Activated T-cell treated with anti-CD3 and anti-CD28 coated beads, Interleukin-2, amount 50 U/mL, for 72 hours (primary cell): ENCODE measurements at places on chromosomes 7 and 10.

GRCh38 chr7:842431-843031, 10.3 kb downstream of the SUN1 start:
- H3K4me3 ChIP-seq = no peak overlapping the region
- no peak for DNase-seq
- peaks cover 4% of the 10 kb centered on the region for H3K36me3 ChIP-seq
- no peaks in the 10 kb centered on the region for H3K27me3 ChIP-seq
- no peak overlapping the region for H3K27ac ChIP-seq

GRCh38 chr7:30934732-30935568, 23.3 kb downstream of the AQP1 start:
- H3K27ac ChIP-seq = no peak overlapping the region
- no peaks in the 10 kb centered on the region for H3K36me3 ChIP-seq
- peaks cover 13% of the 10 kb centered on the region for H3K27me3 ChIP-seq
- DNase-seq = no peak

GRCh38 chr10:80410578-80411145, 2.3 kb downstream of the PRXL2A start:
- no peaks in the 10 kb centered on the region for H3K36me3 ChIP-seq
- peaks cover 58% of the 10 kb centered on the region for H3K4me1 ChIP-seq
- H3K27me3 ChIP-seq = peaks cover 6% of the 10 kb centered on the region
- H3K4me3 ChIP-seq = no peak overlapping the region

- H3K4me1 ChIP-seq = peaks cover 81% of the 10 kb centered on the region
- H3K27me3 ChIP-seq = no peaks in the 10 kb centered on the region
- peak overlapping the region; percentile 59 for H3K27ac ChIP-seq
- peak overlapping the region; percentile 70 for H3K4me3 ChIP-seq
- DNase-seq = no peak
Measured at GRCh38 chr10:131907679-131908078, 6.9 kb downstream of the PPP2R2D start.

GRCh38 chr10:4086131-4086898, 301.3 kb upstream of the KLF6 start:
- DNase-seq = no peak
- H3K36me3 ChIP-seq = no peaks in the 10 kb centered on the region
- no peak overlapping the region for H3K4me3 ChIP-seq
- no peak overlapping the region for H3K27ac ChIP-seq

- no peak overlapping the region for H3K27ac ChIP-seq
- H3K4me3 ChIP-seq = no peak overlapping the region
- H3K36me3 ChIP-seq = no peaks in the 10 kb centered on the region
Measured at GRCh38 chr7:42210333-42210732, 26.7 kb downstream of the GLI3 start.

DNA sequence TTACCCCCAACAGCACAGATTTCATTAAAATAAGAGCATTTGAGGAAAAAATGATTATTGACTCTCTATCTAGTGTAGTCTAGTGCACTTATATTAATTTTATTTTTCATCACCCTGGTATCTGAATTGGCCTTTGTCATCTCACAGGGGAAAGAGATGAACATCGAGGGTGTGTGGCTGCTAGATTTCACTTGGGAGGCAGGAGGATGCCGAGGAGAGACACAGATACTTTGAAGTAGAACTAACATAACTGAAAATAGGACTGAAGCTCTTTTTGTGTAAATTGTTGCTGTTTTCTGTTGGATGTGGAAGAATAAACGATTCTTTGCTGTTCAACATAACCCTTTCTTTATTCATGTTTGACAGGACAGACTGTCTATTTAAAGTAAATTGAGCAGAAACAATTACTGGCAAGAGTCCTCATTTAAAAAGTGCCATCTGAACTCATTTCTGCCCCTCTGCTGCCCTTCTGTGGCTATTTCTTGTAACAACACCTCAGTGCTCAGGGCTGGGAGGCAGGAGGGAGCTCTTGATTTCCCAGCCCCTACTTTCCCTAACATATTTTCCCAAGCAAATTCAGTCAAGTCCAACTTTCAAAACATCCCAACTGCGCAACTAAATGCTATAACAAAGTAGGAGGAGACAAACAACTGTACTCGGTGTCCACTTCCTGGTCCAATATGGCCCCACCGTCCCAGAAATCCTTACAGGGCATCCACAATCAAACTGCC, 15.6 kb downstream of the LYZL1 start:
- H3K27me3 ChIP-seq = peaks cover 22% of the 10 kb centered on the region
- no peak overlapping the region for H3K27ac ChIP-seq
- H3K4me3 ChIP-seq = no peak overlapping the region
- DNase-seq = peak; percentile 38
- H3K4me1 ChIP-seq = no peaks in the 10 kb centered on the region

GRCh38 chr10:69333205-69333604, 54.9 kb downstream of the HK1 start:
- H3K27me3 ChIP-seq = no peaks in the 10 kb centered on the region
- H3K4me1 ChIP-seq = peaks cover 75% of the 10 kb centered on the region
- H3K27ac ChIP-seq = no peak overlapping the region

GRCh38 chr7:98251231-98251600, 816 bp downstream of the TECPR1 start:
- H3K4me3 ChIP-seq = peak overlapping the region; percentile 93
- H3K4me1 ChIP-seq = peaks cover 53% of the 10 kb centered on the region
- peaks cover 4% of the 10 kb centered on the region for H3K36me3 ChIP-seq

GRCh38 chr7:37433166-37433565, 15.5 kb downstream of the ELMO1 start:
- peaks cover 12% of the 10 kb centered on the region for H3K36me3 ChIP-seq
- H3K4me3 ChIP-seq = peak overlapping the region; percentile 65
- DNase-seq = no peak
- H3K27ac ChIP-seq = no peak overlapping the region

DNA sequence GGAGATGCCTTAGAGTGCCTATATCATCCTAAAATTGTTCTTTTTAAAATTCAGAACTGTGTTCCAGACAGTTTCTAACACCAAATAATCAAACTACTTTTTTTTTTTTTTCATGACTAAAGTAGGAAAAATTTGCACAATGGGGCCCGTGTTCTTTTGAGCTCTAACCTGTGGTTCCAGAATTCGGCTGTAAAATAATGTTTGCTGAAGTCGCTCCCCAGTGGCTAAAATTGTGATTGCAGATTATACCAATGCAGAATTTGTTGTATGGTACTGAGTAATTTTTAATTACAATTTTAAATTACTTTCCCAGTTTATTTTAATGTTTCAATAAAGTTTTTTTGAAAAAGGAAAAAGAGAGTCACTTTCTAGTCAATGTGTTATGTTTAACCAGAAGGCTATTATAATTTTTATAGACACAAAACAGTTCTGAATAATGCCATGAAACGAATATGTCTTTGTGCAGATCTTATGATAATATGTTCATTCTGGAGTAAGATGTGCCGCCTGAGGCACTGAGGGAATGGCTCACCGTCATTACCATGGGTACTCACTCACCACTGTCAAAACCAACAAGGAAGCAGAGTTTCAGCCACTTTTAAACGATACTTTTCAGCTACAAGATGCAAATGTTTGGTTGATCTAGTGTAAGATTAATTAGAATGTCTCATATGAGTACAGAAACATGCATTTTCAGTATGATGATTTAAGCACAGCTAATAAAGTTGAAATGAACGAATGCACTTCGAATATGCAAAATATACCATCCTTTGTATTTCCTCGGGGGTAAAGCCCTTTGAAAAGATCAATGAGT, 173.6 kb downstream of the PRKCQ start:
- H3K27me3 ChIP-seq = peaks cover 35% of the 10 kb centered on the region
- H3K4me1 ChIP-seq = peaks cover 52% of the 10 kb centered on the region
- no peak overlapping the region for H3K27ac ChIP-seq
- no peaks in the 10 kb centered on the region for H3K36me3 ChIP-seq
- DNase-seq = no peak

DNA sequence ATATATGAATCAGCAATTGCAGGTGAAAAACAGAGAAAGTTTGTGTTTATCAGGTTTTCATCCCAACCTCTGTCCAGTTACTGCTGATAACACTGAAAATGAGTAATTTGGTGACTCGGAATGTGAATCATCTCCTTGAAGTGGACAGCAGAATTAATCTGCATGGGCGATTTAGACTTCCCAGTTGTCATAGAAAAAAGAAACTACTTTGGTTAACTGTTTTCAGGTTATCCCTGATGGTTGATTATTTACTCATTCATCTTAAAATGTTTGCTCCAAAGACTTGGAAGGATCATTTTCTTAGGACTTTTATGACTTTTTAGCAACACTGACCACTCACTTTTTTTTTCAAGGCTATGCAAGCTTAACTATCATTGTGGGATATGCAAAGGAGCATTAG, 504.1 kb upstream of the ANKRD30A start:
- no peak overlapping the region for H3K4me3 ChIP-seq
- H3K27me3 ChIP-seq = no peaks in the 10 kb centered on the region
- H3K4me1 ChIP-seq = no peaks in the 10 kb centered on the region
- H3K27ac ChIP-seq = no peak overlapping the region

DNA sequence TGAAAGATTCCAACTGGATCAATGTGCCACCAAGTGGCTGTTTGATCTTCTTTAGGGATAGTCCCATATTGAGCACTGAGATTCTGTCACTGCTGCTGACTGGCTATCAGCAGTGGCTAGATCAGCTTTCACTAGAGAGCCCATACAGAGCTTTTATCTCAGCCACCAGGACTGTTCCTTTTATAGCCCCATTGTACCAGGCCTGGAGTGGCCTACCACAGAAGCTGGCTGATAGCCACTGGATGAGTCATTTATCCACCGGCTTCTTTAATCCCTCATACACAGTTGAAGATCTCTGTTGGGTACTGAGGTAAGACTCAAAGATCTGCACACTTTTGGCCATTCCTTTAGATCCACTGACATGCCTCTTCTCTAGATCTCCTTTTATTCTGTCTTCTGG, 1101.1 kb downstream of the SORCS3 start:
- H3K4me3 ChIP-seq = no peak overlapping the region
- no peak overlapping the region for H3K27ac ChIP-seq
- no peak for DNase-seq
- H3K4me1 ChIP-seq = no peaks in the 10 kb centered on the region
- no peaks in the 10 kb centered on the region for H3K36me3 ChIP-seq

GRCh38 chr10:103592186-103593021, 98.9 kb downstream of the NEURL1 start:
- H3K4me1 ChIP-seq = no peaks in the 10 kb centered on the region
- no peaks in the 10 kb centered on the region for H3K36me3 ChIP-seq
- H3K27me3 ChIP-seq = no peaks in the 10 kb centered on the region
- H3K27ac ChIP-seq = no peak overlapping the region

DNA sequence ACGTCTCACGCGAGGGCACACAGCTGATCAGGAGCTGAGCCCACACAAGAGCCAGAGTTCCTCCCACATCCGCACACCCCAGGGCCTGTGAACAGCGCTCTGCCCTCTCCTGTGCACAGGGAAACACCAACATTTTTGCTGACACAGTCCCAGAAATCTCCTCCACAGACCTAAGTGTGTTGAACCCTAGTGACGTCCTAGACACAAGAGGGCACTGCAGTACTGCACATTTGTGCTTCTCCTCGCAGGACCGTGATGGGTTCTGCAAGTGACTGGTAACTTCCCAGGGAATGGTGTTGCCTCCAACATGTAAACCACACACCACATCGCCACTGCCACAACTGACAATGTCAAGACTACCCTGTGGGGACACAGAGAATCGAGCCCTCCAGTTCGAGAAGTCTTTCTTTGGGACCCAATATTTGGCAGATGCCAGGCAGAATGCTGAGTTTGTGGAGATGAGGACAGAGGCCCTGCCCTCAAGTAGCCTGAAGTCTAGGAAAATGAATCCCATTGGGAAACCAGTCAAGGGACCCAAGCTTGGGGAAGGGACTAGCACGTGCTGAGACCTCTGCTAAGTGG, 170.3 kb downstream of the PAXIP1 start:
- H3K36me3 ChIP-seq = no peaks in the 10 kb centered on the region
- H3K4me3 ChIP-seq = no peak overlapping the region
- no peak overlapping the region for H3K27ac ChIP-seq

GRCh38 chr10:84607523-84607922, 279.1 kb downstream of the CCSER2 start:
- no peaks in the 10 kb centered on the region for H3K4me1 ChIP-seq
- no peak overlapping the region for H3K27ac ChIP-seq
- no peak for DNase-seq
- no peaks in the 10 kb centered on the region for H3K36me3 ChIP-seq

GRCh38 chr7:41131956-41132355, 570.9 kb downstream of the INHBA start:
- no peaks in the 10 kb centered on the region for H3K4me1 ChIP-seq
- H3K36me3 ChIP-seq = no peaks in the 10 kb centered on the region
- H3K4me3 ChIP-seq = no peak overlapping the region
- H3K27me3 ChIP-seq = no peaks in the 10 kb centered on the region

DNA sequence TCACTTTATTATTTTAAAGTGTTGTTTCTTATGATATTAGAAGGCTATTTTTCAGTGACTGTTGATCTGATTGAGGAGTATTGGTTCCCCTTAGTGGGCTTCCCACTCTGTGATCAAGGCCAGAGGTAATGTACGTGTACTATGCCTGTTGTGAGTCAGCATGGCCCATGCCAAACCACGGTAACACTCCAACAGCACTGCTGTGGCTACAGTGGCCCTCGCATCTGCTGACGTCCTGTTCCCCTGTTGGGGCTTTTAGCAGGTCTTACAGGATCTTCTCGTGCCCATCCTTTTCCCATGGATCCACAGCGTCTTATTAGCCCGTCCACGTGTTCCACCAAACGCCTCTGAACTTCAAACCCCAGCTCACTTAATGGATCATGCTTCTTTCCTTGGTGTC, 964.6 kb upstream of the CELF2 start:
- no peaks in the 10 kb centered on the region for H3K4me1 ChIP-seq
- no peak overlapping the region for H3K4me3 ChIP-seq
- H3K36me3 ChIP-seq = no peaks in the 10 kb centered on the region
- H3K27me3 ChIP-seq = no peaks in the 10 kb centered on the region
- no peak overlapping the region for H3K27ac ChIP-seq

- no peaks in the 10 kb centered on the region for H3K27me3 ChIP-seq
- H3K4me1 ChIP-seq = peaks cover 48% of the 10 kb centered on the region
- H3K27ac ChIP-seq = peak overlapping the region; percentile 14
- no peak overlapping the region for H3K4me3 ChIP-seq
Measured at GRCh38 chr7:104938741-104939390, 75.1 kb upstream of the KMT2E start.

DNA sequence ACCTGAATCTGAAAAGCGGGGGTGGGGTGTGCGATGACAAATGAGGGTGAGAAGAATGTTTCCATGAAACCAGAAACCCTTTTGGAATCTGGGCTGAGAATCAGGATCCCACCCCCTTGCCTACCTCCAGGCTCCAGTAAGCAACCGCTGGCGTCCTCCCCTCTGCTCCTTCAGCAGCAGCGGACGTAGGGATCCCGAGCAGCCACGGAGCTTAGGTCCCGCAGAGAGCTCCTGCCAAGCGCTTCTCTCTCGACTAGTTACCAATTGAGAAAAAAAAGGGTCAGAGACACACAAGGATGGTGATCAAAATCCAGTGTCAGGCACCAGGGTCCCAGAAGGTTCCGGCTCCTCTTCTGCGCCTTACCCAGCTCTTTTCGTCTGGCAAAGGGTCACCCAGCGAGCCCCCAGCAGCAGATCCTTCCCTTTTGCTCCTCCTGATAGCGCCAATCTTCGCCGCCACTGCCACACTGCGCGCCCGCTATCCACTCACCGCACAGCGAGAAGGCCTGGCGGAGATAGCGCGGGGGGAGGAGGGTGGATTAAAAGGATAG, 733.5 kb downstream of the ZWINT start:
- H3K36me3 ChIP-seq = peaks cover 2% of the 10 kb centered on the region
- no peak for DNase-seq
- H3K4me1 ChIP-seq = no peaks in the 10 kb centered on the region
- peaks cover 10% of the 10 kb centered on the region for H3K27me3 ChIP-seq
- H3K4me3 ChIP-seq = no peak overlapping the region
